Psoas muscle (tissue), 8 donors: ENCODE measurements at places on chromosomes 11 and 22. TPM values are rescaled to one million over a fixed set of nuclear protein-coding genes. Genes with fewer than 3 reads are reported as not detected.

Gene APIP
- polyA plus RNA-seq, result 47.2 TPM

Gene CRYBA4
- not detected for polyA plus RNA-seq

Gene HSPB2
- polyA plus RNA-seq, result 23.6 TPM

Gene NLRP14
- polyA plus RNA-seq, result not detected

Gene TLCD5
- polyA plus RNA-seq, result 0.39 TPM

Gene NXPE2
- 0.10 TPM for polyA plus RNA-seq

Gene KRTAP5-2
- polyA plus RNA-seq, result not detected

Gene PPM1F
- 8.1 TPM for polyA plus RNA-seq

Gene TSKU
- 3.2 TPM for polyA plus RNA-seq

Gene OR5B21
- polyA plus RNA-seq, result not detected

Gene TRIM49
- polyA plus RNA-seq, result not detected

Gene WDR74
- polyA plus RNA-seq, result 92.5 TPM

GRCh38 chr11:70525006-70525405 lies 126.7 kb downstream of the CTTN start:
- peak; percentile 25 for DNase-seq

GRCh38 chr11:33778675-33779074 lies 4.4 kb upstream of the FBXO3 start:
- DNase-seq, result no peak

- no peak for DNase-seq
Observed at GRCh38 chr22:33897448-33897835, 22.8 kb downstream of the LARGE1 start.

GRCh38 chr22:45200860-45201511 lies 37.3 kb downstream of the NUP50 start:
- no peak for DNase-seq

DNA sequence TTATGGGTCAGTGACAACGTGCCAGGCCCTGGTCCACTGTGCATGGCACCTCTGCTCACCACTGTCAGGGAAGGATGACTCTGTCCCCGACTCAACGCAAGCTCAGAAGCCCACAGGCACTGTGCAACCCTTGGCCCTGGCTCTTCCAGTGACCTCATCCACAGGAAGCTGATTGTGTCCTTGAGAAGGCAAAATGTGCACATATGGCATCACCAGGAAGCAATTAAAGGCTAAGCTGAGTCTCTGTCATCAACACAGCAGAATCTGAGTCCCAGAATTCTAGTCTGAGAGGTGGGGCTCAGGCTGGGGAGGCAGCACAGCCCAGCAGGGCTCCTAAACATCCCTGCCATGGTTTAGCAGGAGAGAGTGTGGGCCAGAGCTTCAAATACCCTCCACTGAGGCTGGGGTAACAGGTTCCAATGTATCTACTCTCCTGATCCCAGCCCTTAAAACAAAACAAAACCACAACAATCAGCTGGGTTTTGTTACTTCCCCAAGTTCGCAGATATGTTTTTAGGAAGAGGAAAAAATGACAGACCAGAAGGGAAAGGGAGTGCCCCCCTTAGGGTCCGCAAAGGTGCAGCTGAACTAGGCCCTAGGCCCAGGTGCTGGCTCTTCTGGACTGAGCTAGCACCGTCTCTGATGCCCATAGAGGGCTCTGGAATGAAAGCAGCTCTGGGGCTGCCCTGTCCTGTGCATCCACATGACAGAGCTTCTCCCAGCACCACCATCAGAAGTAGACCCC lies 33.5 kb upstream of the GNAZ start:
- DNase-seq, result no peak

- DNase-seq, result no peak
Observed at GRCh38 chr11:133153031-133153430, 379.3 kb downstream of the OPCML start.

- no peak for DNase-seq
Observed at GRCh38 chr11:11468954-11469353, 115.9 kb upstream of the CSNK2A3 start.

DNA sequence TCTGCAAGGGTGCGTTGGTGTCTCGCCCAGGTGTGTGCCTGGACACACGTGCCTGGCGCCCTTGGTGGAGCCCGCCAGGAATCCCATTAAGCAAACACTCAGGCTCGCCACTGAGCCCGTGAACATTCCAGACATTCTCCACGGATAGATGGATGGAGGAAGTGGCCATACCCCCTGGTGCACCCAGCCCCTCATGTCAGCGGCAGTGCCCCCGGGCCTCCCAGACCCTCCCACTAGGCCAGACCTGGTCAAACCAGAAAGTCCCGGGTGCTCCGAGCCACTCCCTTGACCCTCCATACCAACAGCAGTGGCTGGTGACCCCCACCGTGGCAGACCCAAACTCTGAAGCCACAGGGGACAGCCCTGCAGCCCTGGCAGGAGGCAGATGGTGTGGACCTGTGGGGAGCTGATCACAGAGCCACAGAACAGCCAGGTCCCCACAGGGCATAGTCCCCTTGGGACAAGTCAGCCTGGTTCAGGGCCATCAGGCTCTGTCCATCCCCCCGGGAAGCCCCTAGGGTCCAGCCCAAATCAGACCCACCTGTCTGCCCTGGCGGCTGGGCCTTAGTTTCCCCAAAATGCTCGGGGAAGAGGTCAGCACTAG lies 1.9 kb downstream of the EPS8L2 start:
- DNase-seq, result no peak

DNA sequence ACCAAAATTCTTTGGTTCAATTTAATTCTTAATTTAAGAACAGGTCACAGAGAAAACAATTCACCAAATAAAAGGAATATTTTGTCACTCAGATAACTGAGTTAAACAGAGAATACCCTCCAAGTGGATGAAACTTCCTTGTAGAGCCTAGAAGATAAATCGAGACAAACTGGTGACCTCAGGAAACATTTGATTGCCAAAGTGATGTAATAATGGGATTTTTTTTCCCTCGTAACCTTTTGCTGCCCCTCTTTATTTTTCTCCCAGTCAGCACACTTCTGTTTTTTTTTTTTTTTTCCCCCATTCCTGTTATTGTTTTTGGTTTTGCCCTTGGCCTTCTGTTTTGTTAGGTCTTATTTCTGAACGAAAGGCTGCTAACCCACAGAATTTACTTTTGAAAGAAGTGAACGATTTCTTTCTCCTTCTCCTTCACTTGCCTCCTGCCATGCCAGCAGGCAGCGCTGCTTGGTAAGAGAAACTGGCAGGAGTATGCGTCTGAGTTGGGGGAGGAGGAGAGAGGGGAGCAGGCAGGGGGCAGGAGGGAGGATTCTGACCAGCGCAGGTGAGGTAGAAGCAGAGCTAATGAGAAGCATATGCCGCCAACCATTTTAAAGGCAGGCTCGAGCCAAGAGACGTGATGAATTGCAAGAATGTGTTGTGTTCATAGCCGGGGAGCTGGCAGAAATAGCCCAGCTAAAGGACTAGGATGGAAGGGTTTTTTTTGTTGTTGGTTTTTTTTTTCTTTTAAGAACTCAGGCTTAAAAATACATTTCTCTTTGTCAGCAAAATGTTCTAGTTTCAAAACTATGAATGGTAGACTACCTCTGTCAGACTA lies 121.9 kb upstream of the MTMR2 start:
- peak; percentile 29 for DNase-seq

DNA sequence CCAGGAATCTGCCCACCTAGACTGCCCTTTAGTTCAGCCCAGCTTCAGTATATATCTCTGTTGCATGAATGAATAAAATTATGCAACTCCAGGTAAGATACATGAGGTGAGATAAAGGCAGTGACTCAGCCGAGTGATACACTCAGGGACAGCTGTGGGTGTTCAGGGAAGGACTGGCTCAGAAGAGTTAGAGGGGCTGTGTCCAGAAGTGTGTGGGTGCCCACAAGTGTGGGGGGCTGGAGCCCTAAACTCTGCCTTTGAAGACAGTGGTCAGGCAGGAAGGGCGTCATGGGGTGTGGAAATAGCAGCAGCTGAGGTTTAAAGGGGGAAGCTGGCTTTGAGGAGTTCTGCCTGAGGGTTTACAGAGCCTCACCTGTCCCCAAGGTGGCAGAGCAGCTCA lies 8.3 kb downstream of the FTH1 start:
- no peak for DNase-seq

- no peak for DNase-seq
Observed at GRCh38 chr11:109041876-109042275, 377.0 kb downstream of the DDX10 start.

GRCh38 chr22:22037229-22037628 lies 54.6 kb upstream of the TOP3B start:
- DNase-seq, result no peak

- DNase-seq, result no peak
Observed at GRCh38 chr11:106395716-106396349, 318.4 kb downstream of the AASDHPPT start.

- no peak for DNase-seq
Observed at GRCh38 chr22:35230839-35231584, 26.3 kb upstream of the HMGXB4 start.

DNA sequence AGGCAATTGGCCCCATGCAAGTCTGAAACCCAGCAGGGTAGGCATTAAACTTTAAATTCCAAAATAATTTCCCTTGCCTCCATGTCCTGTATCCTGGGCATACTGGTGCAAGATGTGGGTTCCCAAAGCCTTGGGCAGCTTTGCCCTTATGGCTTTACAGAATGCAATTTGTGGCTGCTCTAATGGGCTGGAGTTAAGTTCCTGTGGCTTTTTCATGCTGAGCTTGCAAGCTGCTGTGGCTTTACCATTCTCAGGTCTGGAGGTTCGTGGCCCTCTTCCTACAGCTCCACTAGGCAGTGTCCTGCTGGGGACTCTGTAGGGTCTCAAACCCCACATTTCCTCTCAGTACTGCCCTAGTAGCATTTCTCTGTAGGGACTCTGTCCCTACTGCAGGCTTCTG lies 15.0 kb upstream of the BIRC3 start:
- no peak for DNase-seq

- DNase-seq, result no peak
Observed at GRCh38 chr11:26651916-26652315, 69.9 kb downstream of the SLC5A12 start.

GRCh38 chr11:117931971-117932370 lies 2.8 kb upstream of the TMPRSS13 start:
- no peak for DNase-seq

- no peak for DNase-seq
Observed at GRCh38 chr11:86519064-86519911, 144.6 kb downstream of the CCDC81 start.

DNA sequence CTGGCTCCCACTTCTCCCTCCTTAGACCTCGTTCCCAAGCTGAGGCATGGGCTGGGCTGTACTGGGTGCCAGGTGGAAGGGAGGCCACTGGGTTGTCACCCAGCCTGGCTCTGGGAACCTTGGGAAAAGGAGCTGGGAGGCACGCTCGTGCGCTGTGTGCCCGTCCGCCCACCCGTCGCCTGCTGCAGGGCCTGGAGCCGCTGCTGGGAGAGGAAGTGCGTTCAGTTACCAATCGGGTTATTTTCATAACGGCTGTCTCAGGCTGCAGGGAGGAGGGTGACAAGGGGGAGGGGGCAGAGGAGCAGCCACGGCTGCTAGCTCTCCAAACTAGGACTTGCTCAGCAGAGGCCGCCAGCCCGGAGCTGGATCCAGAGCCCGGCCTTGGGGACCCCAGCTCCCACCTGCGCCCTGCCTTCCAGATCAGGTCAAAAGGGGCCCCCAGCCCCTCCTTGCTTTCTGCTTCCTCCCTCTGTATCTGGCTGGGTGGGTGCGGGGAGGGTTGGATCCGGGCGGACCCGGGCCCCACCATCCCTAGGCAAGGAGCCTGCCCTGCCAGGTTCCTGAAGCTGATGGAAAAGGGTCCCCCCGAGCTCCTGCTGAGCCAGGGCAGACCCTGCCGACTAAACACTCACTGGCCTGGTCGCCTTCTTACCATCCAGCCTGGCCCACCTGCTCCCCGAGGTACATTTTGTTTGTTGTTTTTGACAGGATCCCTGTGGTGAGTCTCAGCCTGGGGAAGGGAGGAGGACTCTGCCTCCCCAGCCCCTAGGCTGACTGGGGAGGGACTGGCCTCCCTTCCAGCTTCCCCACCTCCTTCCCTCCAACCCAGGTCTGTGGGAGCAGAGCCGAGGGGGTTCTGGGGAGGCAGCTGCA lies 14.3 kb downstream of the DGKZ start:
- DNase-seq, result peak; percentile 92

- DNase-seq, result no peak
Observed at GRCh38 chr11:14119357-14119756, 156.8 kb downstream of the SPON1 start.

GRCh38 chr22:28951969-28952521 lies 68.7 kb downstream of the ZNRF3 start:
- DNase-seq, result no peak

DNA sequence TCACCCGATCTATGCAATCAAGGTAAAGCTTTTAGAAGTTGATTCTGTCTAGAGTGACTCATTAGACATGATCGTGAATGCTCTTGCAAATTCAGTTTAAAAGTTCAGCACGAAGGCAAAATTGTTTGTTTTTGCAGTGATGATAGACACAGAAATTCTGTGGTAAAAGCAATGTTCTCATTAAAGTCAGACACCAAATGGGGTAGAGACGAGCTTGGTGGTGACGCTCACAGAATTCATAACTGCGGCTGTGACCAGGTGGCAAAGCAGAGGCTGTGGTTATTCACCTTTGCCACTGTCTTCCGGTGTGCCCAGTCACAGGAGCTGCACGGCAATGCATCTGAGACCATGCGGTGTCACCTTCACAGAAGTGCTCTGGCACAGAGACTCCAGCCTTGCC lies 83.4 kb downstream of the WNT7B start:
- no peak for DNase-seq

DNA sequence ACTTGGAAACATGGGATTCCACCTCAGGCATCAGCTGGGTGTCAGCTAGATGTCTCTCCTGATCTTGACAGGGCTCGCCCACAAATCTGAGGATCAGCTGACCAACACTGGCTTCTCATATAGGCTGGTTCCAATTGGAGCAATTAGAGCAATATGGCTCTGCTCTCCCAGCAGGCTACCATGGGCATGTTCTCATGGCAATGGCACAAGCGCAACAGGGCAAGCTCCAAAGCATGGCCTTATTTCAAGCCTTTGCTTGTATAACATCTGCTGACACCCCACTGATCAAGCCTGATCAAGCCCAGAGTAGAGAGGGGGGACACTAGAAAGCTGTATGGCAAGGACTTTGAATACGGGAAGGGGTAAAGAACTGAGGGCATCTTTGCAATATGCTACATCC lies 40.7 kb upstream of the SPATA19 start:
- DNase-seq, result no peak

DNA sequence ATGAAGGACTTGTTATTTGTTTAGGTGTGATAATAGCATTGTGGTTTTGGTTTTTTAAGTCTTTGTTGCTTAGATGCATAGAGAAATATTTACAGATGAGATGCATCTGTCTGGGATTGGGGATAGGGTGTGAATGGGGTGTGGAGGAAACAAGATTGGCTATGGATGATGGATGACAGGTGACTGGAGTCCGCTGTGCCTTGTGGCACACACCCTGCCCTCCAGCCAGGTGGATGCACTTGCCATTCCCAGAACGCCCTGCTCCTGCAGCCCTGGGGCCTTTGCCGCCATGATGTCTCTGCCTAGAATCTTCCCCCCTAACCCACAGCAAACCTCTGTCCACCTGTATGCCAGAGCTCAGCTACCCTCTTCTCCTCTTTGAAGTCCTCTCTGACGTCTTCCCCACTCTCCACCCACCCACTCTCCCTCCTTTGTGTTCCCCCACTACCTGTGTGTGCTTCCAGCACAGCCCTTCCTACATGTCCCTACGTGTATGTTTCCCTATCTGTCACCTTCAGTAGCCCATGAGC lies 54.7 kb downstream of the WNT11 start:
- DNase-seq, result no peak
